ENCODE measurements at places on chromosomes 7 and 10.

DNA sequence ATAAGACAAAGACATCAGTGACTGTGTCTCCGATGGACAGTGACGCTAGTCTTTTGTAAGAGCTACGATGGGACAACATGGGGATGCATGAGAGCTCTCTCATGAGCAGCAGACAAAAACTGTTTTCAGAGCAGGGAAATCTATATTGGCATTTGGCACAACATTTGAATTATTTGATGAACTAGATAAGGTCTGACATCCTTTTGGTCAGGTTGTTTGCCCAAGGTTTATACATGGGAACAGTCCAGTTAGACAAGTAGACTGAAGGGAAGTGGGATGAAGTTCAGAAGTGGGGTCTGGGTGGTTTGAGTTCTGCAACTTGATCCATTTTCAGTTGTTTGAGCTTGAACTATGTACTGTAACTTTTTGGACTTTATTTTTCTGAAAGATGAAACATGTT, 50.8 kb downstream of the BUB3 start:
- no peak for DNase-seq

DNA sequence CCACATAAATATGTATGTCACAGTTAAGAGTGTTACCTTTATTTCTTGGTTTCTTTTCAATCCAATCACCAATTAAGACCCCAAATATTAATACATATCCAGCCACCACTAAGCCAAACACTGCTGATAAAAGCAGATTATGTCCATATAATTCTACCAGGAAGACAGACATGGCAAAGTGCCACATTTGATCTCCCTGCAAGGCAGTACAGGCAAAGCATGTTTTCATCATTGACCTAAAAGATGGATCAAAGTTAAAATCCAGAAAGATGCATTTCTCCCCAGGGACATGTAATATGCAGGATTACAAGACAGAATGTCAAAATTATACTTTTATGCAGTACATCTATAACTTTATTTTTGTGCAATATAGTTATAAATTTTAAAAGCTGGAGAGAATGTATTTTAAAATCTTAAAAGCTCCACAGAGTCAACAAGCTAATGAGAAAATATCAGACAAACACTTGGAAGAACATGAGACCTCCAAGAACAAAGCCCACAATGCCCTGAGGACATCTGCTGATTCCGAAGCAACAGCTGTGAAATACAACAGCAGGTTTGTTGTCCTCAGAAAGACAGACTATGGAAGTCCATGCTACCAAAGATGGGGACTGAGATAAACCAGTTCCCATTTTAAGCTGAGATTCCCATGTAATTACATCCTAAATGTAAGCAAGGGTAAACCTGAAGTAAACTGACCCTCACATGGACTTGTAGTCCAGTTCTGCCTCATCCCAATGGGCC, 54.5 kb upstream of the TOMM7 start:
- DNase-seq, result no peak

- DNase-seq, result no peak
These were observed 415.0 kb downstream of the SFMBT2 start for GRCh38 chr10:6995831-6996230.

DNA sequence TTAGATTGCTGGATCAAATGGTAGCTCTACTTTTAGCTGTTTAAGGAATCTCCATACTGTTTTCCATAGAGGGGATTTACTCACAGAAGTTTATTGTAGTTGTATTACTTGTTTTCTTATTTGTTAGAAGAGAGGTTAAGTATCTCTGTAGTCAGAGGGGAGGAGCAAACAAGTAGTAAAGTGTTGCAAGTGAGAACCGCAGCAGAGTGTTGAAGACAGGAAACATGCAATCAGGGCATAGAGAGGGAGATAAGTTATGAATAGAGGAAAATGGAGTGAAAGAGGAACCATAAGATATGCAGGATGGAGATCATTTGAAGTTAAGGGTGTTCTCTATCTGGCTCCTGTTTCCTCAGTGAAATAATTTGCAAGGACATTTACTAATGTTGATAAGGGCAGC, 331.4 kb upstream of the TMEM229A start:
- DNase-seq, result no peak

DNA sequence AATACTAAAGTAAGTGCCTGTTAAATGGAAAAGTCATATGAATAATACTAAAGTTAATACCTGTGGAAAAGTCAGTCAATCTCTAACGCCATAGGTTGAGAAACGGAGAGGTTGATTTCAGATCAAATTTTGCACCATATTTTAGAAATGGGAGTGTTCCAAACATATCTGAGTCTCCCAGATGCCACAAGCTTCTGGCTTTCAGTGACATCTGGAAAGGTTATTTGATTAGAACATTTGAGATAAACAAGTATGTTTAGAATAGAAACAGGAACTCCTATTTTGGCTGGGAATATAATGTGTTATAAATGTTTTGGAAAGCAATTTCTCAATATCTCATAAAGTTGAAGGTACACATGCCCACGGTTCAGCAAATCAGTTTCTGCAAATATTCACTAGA, 5.8 kb downstream of the MACC1 start:
- DNase-seq, result no peak

GRCh38 chr7:84688671-84689070, 494.1 kb upstream of the SEMA3A start:
- no peak for DNase-seq

GRCh38 chr10:122147663-122148062, 123.4 kb upstream of the BTBD16 start:
- DNase-seq, result no peak

DNA sequence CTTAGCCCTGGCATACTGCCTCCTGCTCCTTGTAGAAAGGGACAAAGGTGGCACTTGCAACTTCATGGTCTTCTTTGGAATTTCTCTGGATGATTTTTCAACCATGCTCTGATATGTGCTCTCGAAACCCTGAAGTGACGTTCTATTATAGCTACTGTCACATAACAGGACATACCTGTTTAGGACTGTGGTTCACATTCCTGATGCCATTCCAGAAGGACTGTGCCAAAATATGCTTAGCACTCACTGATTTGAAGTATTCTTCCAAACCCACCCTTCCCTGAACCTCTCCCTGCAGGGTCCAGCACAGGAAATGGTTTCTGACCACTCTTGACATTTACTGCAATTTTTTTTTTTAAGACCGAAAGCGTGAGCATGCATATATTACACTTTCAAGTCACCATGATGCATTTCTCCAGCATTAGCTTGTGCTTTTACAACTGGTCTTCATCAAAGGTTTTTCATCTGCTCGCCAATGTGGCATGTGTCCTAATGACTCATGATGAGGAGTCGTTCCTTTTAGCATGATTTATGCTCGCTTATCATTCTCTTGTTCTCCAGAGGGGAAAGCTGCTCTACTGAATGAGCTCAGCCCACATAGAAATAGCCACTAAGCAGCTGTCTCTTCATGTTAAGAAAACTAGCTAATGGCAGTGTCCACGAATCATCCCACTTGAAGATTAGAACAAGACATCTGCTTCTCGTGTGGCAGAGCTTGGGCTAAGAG, 135.2 kb downstream of the ADAM12 start:
- DNase-seq, result no peak

DNA sequence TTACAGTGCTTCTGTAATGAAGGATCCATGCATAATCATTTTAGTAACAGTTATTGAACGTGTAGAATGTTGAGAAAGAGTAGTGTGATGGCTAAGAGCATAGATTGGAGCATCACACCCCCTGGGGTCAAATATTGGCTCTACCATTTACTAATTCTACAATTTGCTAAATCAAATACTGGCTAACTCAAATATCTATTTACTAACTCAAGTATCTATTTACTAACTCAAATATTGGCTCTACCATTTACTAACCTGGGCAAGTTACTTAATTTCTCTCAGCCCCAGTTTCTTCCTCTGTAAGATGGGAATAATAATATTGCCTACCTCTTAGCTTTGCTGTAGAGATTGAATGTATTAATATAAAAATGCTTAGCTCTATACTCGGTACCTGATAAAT, 64.0 kb downstream of the CDK14 start:
- no peak for DNase-seq

- no peak for DNase-seq
These were observed 8.3 kb upstream of the PPP1R35 start for GRCh38 chr7:100444311-100445278.

GRCh38 chr10:17527514-17528146, 73.2 kb upstream of the ST8SIA6 start:
- no peak for DNase-seq

GRCh38 chr7:91571601-91572000, 307.4 kb downstream of the FZD1 start:
- no peak for DNase-seq

DNA sequence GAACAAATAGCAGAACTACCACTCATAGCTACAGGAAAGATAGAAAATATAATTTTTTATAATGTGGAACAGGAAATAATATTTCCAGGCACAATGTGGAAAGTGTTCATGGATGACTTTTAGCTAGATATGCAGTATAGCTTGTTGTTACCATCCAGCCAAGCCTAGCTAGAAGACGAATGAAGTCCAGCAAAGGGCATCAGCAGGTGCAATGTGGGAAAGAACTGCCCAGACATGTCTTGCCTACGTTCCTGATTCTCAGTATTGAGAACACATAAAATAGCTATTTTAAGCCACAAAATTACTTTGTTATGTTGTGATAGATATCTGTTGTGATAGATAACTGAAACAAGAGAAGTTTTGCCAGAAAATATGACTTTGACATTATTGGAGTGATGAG, 1690.0 kb upstream of the LRRTM3 start:
- no peak for DNase-seq

DNA sequence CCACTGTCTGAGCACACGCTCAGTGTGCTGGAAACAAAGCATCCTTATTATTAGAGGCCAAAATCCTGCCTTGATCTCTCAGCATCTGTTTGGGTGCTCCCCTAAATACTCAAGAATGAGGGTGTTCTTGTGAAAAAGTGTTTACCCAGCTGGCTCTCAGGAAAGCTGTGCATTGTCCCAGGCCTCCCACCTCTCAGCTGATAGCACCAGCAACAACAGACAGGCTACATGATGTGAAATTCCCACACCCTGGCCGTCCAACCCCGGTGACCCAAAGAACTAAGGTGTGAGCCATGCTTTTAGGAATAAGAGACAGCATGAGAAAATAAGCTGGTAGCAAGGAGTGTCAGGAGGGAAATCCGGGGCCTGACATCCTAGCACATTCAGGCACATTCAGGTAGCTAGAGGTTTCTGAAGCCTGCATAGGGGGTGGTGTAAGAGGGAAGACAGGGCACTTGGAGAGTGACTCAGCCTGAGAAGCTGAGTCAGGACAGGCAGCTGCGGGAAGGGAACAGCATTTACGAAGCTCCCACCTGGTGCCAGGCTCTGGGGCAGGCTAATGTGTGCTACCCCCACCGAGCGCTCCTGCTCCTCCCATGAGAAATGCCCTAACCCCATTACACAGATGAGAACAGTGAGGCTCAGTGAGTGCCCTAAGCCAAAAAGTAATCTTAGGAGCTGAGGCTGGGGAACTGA, 205.6 kb downstream of the GRID1 start:
- peak; percentile 2 for DNase-seq

Data from activated naive CD8-positive, alpha-beta T cell treated with anti-CD3 and anti-CD28 coated beads, Interleukin-2, amount 10 ng/mL, durations not matched to agents 7 days and 5 days (primary cell).